ENCODE measurements at places on chromosomes 12 and 14.

GRCh38 chr14:23612354-23612732, 23.8 kb upstream of the DHRS2 start:
- no peak for DNase-seq

- no peak for DNase-seq
Observed at GRCh38 chr12:131589221-131589897, 121.5 kb upstream of the SFSWAP start.

DNA sequence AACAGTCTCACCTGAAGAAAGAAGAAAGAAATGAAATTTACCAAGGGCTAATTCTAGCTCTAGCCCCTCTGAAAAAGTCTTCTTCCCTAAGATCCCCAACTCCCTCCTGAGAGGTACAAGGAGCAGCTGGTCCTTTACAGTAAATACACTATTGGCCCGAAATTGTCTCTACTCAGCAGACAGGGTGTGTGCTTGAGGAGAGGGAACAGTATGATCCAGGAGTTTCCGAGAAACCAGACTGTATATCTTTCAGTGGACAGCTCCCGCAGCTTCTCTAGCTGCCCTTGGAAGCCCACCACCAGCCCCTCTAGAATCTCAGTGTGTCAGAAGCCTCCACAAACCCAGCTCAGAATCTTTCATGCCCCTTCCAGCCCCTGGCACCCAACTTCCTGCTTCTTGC, 8.1 kb downstream of the GPR84 start:
- DNase-seq = no peak

DNA sequence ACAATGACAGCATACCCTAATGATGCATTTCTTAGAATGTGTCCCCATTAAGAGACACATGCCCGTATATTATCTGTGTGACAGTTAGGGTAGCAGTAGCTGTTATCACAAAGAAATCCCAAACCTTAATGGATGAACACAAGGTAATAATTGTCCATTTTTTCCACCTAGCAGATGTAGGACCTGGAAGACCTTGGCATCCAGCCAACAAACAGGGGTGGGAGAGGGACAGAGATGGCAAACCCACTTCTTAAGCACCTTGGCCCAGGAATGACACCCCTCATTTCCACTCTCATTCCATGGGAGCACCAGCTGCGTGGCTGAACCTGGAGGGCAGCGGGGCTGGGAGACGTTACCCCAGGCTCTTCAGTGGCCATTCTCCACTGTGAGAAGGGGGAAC, 679.0 kb downstream of the AACS start:
- no peak for DNase-seq

DNA sequence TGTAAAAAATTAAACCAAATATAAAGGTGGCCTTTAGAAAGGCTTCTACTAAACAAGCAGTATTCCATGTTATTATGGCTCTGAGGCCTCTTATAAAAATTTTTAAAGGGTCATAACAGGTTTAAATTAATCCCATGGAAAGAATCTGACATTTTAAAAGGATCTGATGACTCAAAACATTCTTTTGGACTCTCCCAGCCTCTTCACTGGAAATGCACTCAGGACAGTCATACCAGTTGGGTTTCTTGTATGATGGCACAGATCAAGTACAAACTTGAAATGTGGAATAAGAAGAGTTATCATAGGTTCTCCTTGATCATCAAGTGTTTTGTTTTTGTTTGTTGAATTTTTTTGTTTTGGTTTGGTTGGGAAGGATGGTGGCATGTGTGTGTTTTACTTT, 50.8 kb downstream of the PPP2R5E start:
- peak; percentile 82 for DNase-seq

GRCh38 chr12:75000120-75000519, 209.5 kb downstream of the KCNC2 start:
- DNase-seq = no peak

GRCh38 chr12:6494968-6495367, 1.1 kb downstream of the NCAPD2 start:
- DNase-seq = no peak

DNA sequence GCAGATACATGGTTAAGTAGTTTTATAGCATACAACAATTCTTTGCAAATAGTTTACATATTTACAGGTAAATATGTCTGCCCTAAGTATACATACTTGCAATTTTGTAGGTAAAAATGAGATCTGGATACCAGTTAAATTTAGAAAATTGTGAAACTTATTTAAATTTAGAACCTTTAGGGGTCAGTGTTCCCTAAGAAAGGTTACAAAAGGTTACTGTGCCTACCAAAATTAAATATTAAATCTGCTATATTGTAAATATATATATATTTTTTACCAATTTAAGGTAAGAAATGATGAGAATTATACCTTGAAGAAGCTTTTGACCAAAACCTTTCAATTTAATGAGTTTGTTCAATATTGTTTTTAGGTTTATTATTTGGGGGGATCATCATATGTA, 54.0 kb downstream of the MIPOL1 start:
- no peak for DNase-seq

DNA sequence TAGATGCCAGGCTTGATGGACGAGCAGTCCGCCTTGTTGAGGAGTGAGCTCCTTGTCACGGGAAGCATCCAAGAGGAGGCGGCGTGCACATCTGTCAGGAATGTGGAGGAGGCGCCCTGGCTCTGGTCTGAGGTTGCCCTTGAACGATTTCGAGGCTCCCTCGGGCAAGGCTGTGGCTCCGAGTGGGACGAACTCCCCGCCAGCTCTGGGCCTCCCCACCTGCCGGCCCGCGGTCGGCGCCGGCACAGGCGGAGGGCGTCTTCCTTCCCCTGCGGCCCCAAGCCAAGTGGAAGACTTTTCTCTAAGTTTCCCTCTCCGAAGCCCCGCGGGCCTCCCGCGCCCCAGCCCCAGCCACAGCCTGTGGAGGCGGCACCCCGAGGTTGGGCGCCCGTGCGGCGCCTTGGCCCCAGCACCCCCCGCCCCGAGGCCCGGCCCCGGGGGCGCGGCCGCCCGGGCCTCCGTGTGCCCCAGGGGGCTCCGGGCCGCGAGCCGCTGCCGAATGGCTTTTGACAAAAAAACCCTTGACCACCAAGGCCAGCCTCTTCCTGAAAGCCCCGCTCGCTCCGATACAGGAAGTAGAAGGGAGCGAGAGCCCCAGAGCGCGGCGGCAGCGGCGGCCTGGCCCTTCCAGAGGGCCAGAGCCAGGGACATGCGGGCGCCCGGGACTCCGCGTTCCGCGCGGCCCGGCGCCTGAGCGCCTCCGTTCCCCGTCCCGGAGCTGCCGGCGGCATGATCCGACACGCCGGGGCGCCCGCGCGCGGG, at the start of gene RIN3:
RIN3 (plus strand) TSS at position 578 of the 762 bp plus-strand sequence; CDS start at position 730, 152 bp downstream.
- DNase-seq = peak; percentile 78

DNA sequence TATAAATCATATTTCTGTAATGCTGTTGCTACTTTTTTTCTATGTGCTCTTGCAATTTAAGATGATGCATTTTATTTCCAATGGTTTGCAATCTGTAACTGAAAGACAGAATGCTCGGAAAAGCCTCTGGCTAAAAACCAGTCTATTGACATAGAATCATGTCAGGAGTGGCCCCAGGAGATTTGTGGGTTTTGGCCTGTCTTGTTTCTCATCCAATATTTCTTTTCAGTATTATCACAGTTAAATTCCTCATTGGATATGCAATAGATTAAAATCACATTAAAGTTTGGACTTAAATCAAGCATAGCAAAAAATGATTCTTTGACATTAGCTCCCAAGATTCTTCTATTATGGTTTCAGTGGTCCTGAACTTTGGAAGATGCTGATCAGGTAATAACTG, 19.1 kb upstream of the SLC38A2 start:
- peak; percentile 98 for DNase-seq

DNA sequence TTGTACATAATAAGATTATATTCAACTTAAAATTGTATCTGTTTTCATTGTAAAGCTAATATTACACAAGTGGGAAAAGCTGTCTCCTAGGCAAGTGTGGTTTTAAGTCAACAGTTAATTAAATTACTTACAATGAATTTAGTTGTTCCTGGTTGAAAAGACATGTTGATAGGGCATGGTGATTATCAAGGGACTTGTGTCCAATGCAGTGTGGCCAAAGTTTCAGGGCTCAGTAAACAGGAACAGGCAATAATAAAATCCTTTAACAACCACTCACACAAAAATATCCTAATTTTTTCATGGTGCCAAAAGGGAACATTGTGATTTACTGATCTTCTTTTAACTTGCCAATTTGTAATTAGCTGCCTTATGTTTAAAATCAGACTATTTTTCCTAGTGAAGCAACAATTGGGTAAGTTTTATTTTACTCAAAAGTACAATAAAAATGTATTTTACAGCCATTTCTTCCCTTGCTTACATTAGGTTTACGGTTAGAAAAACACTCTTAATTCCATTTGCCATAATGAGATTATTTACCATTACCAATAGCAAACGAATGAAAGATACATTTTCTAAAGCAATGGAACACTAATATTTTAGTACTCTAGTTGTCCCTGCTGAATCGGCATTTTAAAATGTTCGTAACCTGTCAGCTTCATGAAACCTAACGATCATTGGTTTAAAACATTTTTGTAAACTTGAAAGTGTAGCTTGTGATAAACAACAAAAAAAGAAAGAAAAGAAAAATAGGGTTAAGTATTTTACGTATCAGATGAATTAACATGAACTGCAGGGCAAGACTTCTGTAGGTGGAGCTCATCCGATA, 1.8 kb upstream of the WNK1 start:
- DNase-seq = no peak

DNA sequence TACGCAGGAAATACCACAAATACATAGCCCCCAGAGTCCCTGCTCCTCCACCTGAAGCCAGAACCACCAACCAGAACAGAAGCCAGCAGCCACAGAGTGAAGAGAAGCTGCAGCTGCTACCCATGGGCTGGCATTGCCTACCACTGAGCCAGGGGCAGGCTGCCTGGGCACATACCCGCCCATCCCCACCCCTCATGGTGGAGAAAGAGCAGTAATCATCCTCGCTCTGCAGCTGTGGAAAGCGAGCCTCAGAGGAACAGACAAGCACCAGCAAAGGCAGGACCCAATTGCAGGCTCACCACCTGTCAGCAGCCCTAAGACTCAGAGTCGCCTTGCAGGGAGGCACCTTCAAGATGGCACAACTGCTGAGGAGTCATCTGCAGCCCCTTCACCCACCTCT, 11.2 kb upstream of the CD9 start:
- no peak for DNase-seq

DNA sequence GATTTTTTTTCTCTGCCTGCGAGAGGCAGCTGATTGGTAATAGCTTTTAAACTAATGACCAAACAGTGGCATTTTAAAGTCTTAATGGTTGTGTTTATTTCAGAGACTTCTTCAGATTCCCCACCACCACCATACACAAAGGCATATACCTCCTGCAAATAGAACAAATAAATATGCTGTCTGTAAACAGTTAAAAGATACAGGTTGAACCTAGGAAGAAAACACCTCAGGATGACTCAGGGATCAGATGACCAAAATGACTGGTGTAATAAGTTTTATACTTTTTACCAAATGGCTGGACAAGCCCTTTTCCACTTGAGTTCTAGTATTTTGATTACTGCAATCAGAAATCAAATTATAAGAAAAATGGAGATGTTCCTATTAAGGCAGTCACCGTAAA, 364.1 kb downstream of the PAWR start:
- no peak for DNase-seq

DNA sequence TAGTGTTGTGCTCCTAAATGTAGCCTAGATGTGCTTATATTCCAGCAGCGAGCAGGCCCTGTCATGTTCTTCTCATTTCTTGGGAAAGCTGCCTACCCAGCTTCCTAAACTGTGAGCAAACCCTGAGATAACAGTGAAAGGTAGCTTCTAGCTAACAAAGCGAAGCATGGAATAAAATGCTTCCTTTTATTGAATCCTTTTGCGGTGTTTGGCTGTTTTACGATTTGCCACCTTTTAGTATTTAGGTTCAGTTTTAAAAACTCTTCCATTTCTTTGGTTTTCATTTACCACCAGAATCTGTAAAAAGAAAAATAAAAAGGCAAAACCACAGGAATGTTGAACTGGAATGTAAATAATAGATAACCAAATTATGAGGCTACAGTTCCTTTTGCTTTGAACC, 5.0 kb upstream of the PKP2 start:
- no peak for DNase-seq

DNA sequence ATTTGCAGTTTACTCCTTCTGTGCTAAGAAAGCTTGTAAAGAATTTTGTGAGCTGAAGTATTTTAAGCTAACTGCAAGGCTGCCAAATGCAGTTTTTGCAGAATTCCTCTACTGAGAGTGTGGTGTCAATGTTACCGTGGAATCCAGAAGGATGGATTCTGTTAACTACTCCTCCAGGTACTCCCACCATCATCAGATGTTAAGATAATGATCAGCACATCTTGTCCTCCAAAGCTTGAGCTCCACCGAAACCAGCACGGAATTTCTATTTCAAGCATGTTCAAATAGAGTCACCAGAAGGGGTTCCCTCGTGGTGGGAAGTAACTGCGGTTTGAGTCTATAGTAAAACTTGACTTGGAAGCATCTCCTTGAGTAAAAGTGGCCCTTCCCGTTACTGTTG, 64.3 kb upstream of the CDKN3 start:
- DNase-seq = no peak

GRCh38 chr14:92462568-92462967, 51.0 kb upstream of the RIN3 start:
- DNase-seq = no peak

GRCh38 chr12:78431931-78432330, 432.6 kb upstream of the SYT1 start:
- DNase-seq = no peak

- no peak for DNase-seq
Observed at GRCh38 chr12:50749459-50749882, 14.4 kb upstream of the ATF1 start.

DNA sequence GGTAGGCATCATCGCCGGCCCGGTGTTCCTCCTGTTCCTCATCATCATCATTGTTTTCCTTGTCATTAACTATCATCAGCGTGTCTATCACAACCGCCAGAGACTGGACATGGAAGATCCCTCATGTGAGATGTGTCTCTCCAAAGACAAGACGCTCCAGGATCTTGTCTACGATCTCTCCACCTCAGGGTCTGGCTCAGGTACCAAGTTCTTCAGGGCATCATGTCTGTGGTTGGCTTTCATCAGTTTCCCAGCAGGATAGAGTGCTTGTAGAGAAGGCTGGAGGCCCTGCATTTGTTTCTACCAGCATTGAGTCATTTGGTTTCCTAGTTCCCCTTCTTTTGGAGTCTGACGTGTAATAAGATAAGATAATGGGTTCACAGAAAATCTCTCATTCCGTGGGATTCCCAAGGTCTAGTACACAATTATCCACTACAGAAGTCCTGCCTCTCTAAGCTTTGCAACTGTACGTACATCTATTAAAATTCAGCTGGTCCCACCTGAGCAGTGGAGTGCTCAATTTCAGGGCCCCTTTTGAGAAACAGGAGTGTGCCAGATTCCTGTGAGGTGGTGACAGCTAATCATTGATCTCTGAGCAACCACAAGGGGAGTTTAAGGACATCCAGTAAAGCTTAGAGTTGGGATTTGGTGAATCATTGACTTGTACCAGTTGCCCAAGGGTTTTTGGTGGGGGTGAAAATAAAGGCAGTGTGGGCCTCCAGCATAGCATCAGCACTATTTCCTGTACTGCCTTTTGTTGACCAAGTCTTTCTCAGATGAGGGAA, 25.1 kb downstream of the ACVR1B start:
- peak; percentile 58 for DNase-seq

DNA sequence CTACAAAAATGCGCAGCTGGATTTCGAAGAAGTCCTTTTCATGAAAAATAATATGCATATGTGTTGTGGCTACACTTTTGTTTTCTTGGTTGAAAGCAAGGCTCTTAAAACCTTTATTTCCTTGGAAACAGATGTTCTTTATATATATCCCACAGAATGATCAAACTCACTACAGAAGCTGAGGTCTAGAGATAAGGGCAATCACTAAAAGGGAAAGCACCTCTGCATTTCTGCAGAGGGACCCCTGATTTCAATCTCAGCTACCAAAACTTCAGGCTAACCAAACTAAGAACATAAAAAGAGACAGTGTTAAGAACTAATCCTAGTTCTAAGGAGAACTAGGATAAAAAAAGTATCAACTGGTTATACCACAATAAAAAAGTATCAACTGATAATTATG, 65.4 kb upstream of the CDKL1 start:
- DNase-seq = no peak

All from fibroblast of skin of scalp (primary cell).